ENCODE measurements at places on chromosomes 1 and 21. TPM values are rescaled to one million over a fixed set of nuclear protein-coding genes. Genes with fewer than 3 reads are reported as not detected.

- no peaks in the 10 kb centered on the region for H3K4me1 ChIP-seq
- H3K27me3 ChIP-seq = peaks cover 32% of the 10 kb centered on the region
- no peaks in the 10 kb centered on the region for H3K36me3 ChIP-seq
- no peak overlapping the region for H3K27ac ChIP-seq
- H3K4me3 ChIP-seq = no peak overlapping the region
These were observed 101.9 kb downstream of the PLPP3 start for GRCh38 chr1:56477164-56478111.

DNA sequence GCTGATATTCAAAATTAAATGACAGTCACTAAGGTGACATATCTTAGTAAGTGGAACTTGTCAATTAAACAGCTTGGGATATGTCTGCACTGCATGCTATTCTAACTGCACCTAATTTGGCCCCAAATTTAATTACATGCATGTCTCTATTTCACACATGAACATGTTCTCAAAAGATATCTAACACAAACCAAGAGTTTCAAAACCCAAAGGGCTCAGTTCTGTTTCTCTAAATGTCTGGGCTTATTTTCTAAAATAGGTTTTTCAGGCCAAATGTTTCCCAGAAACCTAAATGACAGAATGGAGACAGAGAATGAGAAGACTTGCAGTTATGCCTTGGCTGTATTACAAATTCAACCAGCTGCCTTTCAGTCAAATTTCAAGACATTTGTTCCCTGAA, 11.3 kb downstream of the RAB29 start:
- no peak for DNase-seq
- H3K4me1 ChIP-seq = peaks cover 23% of the 10 kb centered on the region
- H3K27me3 ChIP-seq = no peaks in the 10 kb centered on the region
- peak overlapping the region; percentile 34 for H3K27ac ChIP-seq
- no peak overlapping the region for H3K4me3 ChIP-seq
- H3K36me3 ChIP-seq = peaks cover 9% of the 10 kb centered on the region

- peaks cover 2% of the 10 kb centered on the region for H3K27me3 ChIP-seq
- H3K36me3 ChIP-seq = no peaks in the 10 kb centered on the region
- peak overlapping the region; percentile 63 for H3K27ac ChIP-seq
- DNase-seq = peak; percentile 10
These were observed 1.6 kb downstream of the TCEA3 start for GRCh38 chr1:23422941-23423340.

GRCh38 chr1:77545970-77546369, 136.5 kb downstream of the ZZZ3 start:
- H3K27me3 ChIP-seq = no peaks in the 10 kb centered on the region
- peaks cover 7% of the 10 kb centered on the region for H3K36me3 ChIP-seq
- no peak overlapping the region for H3K4me3 ChIP-seq
- no peak for DNase-seq

The CAPN8 gene
- total RNA-seq = not detected

DNA sequence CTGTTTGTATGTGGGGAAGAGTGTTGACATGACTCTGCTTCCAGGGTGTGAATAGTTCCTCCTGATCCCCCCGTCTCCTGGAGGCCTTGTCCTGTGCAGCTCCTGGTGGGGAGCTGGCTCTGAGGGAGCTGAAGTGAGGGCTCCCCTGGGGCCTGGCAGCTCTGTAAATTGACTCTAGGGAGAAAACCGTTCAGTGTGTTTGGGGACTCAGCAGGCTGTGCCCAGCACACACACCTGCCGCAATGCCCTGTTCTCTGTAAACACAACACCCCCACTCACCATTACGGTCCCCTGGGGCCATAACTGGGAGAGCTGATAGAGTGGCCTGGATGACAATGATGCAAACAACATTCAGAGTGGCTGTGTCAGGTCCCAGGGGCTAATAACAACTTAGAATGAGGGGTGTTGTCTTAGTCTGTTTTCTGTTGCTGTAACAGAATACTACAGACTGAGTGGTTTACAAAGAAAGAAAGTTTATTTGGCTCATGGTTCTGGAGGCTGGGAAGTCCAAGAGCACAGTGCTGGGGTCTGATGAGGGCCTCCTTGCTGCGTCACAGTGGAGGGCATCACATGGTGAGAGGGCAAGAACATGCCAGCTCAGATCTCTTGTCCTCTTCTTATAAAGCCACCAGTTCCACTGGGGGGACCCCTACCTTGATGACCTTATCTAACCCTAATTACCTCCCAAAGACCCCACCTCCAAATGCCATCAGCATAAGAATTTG, 15.3 kb downstream of the ADORA1 start:
- H3K27me3 ChIP-seq = no peaks in the 10 kb centered on the region
- DNase-seq = no peak
- no peaks in the 10 kb centered on the region for H3K4me1 ChIP-seq
- H3K27ac ChIP-seq = no peak overlapping the region
- H3K4me3 ChIP-seq = no peak overlapping the region

The CD1B gene
- total RNA-seq = not detected

The NLRP3 gene
- 1.5 TPM for total RNA-seq

The KRTAP12-4 gene
- total RNA-seq = not detected

The DDX20 gene
- total RNA-seq = 13.5 TPM

The CELA2A gene
- total RNA-seq = not detected

DNA sequence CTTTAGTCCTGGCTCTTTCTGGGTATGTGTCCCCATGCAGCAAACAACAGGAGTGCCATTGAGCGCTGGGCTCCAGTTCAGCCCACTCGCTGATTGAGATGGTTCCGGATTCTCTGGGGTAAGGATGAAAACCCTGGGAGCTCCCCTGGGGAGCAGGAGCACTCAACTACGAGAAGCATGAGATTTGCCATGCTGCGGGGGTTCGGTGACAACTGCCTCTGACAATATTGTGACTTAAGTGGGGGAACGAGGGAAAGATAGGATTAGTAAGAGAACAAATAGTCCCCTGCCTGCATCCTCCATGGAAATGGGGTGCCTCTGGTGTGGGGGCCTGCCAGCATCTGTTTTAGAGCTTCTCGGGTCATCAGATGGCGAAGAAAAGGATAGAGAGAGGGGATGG, 123.6 kb upstream of the IPO9 start:
- DNase-seq = no peak
- no peaks in the 10 kb centered on the region for H3K27me3 ChIP-seq
- H3K27ac ChIP-seq = no peak overlapping the region
- no peaks in the 10 kb centered on the region for H3K36me3 ChIP-seq
- H3K4me3 ChIP-seq = no peak overlapping the region

Data from activated CD4-positive, alpha-beta T cell treated with anti-CD3 and anti-CD28 coated beads for 36 hours (primary cell).